ENCODE measurements at places on chromosomes 16 and 17.

DNA sequence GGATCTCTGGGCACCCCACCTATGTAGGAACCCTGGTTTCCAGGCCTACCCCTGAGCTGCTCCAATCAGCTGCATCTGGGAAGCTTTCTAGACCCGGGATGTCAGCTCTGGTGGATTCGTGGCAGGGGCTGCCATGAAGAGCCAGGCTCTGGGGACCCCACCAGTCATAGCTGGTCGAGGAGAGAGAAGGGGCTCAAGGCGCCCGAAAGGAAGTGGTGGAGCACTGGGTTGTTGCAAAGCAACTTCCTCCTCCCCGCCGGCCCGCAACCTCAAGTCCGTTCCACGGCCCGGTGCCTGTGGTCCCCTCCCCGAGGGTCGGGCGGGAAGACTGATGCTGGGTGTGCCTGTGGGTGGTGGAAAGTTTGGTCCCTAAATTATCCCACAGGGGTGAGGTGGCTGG is 10.2 kb downstream of the TBKBP1 start:
- peaks cover 14% of the 10 kb centered on the region for H3K36me3 ChIP-seq
- H3K4me1 ChIP-seq = no peaks in the 10 kb centered on the region
- no peaks in the 10 kb centered on the region for H3K27me3 ChIP-seq
- H3K4me3 ChIP-seq = no peak overlapping the region
- no peak for DNase-seq
- H3K27ac ChIP-seq = no peak overlapping the region

DNA sequence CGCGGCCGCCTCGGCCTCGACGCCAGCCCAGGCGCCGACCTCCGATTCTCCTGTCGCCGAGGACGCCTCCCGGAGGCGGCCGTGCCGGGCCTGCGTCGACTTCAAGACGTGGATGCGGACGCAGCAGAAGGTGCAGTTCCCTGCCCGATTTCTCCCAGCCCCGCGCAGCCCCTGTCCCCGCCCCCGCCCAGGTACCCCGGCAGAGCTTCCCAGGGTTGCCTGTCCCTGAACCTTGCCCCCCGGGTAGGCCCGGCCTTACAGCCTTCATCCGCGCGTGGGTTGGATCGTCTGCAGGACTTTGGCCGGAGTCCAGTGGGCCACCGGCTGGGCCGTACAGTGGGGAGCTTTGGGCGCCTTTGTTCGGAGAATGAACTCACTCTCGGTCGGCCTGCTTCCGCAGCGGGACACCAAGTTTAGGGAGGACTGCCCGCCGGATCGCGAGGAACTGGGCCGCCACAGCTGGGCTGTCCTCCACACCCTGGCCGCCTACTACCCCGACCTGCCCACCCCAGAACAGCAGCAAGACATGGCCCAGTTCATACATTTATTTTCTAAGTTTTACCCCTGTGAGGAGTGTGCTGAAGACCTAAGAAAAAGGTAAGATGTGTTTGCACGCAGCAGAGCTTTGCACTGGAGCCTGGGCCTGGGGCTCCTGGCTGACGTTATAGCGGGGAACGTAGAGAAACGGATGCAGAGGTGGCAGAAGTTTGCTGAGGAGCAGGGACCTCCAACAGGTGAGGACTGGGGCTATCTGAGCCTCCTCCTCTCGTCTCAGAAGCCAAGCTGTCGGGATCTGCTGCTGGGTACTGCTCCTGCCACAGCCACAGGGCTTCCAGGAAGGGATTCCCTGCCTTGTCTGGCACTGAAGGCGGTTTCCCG is 593 bp downstream of the GFER start:
- H3K4me1 ChIP-seq = peaks cover 8% of the 10 kb centered on the region
- peaks cover 23% of the 10 kb centered on the region for H3K36me3 ChIP-seq
- H3K27me3 ChIP-seq = no peaks in the 10 kb centered on the region
- H3K4me3 ChIP-seq = peak overlapping the region; percentile 80
- DNase-seq = no peak
- H3K27ac ChIP-seq = peak overlapping the region; percentile 80

GRCh38 chr17:39966771-39967170 is 4.0 kb downstream of the GSDMA start:
- H3K36me3 ChIP-seq = no peaks in the 10 kb centered on the region
- H3K4me3 ChIP-seq = no peak overlapping the region
- H3K4me1 ChIP-seq = no peaks in the 10 kb centered on the region
- DNase-seq = no peak
- no peak overlapping the region for H3K27ac ChIP-seq
- H3K27me3 ChIP-seq = peaks cover 44% of the 10 kb centered on the region

DNA sequence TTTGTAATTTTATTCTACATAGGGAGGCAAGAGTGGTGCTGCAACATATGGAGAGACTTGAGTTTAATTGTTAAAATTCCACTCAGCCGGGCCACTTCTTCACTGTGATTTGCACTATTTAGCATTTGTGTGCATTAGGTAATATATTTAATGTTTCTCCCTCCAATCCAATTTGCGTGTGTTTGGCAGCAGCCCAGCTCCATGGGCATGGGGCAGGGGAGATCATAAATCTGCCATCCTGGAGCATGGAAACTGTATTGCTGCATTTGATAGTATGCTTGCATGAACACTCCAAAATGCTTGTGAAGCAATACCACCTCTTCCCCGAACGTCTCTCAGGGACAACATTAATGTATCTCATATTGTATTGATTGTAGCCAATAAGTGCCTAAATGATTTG is 339.1 kb upstream of the RBFOX1 start:
- no peaks in the 10 kb centered on the region for H3K4me1 ChIP-seq
- H3K27ac ChIP-seq = no peak overlapping the region
- no peaks in the 10 kb centered on the region for H3K27me3 ChIP-seq
- no peak for DNase-seq
- no peaks in the 10 kb centered on the region for H3K36me3 ChIP-seq

DNA sequence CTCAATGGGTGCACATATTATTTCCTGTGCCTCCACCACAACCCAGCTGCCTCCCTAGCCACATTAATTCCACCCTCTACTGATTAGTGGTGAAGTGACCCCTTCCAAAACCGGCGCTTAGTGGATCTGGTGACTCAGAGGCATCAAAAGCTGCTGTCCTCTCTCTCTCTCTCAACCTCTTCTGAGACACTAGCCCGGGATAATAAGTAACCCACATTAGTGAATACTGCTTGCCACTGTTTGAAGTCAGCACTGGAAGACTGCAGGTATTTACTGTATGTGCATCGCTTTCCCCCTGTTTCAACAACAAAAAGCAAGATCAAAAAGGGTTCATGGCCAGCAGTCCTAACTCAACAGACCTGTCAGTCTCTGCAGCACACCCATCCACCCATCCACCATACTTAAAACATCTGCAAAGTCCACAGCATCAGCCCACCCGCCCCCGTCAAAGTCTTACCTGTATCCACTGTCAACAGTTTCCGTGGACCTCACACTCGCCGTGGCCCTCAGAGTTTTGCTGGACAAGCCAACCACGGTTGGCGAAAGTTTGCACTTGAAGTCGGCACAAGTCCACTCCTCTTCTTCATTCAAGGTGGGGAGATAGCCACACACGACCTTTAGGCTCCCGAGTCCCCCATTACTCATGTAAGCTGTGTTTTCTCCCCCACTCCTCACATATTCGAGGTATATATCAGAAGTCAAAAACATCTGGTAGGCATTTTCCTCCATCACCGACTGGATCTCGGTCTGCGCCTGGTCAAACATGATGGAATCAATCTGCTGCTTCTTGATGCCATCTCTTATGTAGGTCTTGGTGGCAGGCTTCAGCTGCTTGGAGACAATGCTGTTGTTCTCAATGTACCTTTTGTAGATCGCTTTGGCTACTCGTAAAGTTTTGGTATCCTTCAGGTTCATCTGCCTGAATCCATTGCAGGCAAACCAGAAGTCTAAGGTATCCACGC is 3.8 kb downstream of the AXIN2 start:
- no peaks in the 10 kb centered on the region for H3K36me3 ChIP-seq
- H3K4me1 ChIP-seq = peaks cover 11% of the 10 kb centered on the region
- peak overlapping the region; percentile 4 for H3K27ac ChIP-seq
- H3K4me3 ChIP-seq = no peak overlapping the region
- H3K27me3 ChIP-seq = no peaks in the 10 kb centered on the region
- no peak for DNase-seq

DNA sequence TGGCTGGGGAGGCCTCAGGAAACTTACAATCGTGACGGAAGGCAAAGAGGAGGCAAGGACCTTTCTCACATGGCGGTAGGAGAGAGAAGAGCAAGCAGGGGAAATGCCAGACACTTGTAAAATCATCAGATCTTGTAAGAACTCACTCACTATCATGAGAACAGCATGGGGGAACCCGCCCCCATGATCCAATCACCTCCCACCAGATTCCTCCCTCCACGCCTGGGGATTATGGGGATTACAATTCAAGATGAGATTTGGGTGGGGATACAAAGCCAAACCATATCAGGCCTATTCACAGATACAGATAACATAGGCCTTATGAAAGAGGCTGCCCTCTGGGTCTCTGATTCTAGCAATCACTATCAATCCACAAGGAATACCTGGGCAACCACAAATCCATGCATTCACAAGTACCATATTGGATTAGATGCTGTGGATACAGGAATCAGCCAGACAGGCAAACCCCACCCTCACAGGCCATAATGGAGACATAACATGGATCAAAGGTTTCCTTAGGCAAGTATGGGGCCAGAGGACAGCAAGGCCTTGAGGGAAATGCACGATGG is 284.9 kb downstream of the SOX9 start:
- H3K36me3 ChIP-seq = no peaks in the 10 kb centered on the region
- no peak overlapping the region for H3K27ac ChIP-seq
- no peak overlapping the region for H3K4me3 ChIP-seq
- DNase-seq = no peak

DNA sequence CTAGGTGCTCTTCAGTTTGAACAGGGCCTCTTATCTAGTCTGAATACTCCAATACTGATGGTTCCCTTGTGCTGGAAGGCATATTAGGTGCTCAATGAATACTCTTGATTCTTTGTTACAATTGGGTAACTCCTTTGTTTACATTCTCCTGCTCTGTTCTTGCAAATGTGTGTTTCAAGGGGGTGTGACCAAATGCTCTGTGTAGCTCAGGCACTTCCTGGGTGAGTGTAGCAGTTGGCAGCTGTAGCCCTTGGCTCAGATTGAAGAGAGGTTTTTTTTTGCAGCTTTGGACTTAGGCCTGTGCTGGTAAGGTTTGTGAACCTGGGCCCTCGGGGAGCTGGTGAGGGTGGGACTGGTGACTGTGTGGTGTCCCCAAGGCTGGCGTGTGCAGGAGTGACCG is 20.2 kb downstream of the TBCD start:
- H3K4me1 ChIP-seq = no peaks in the 10 kb centered on the region
- peaks cover 12% of the 10 kb centered on the region for H3K36me3 ChIP-seq
- H3K27me3 ChIP-seq = no peaks in the 10 kb centered on the region
- no peak overlapping the region for H3K27ac ChIP-seq

GRCh38 chr17:4748686-4749085 is 9.0 kb upstream of the CXCL16 start:
- peaks cover 4% of the 10 kb centered on the region for H3K4me1 ChIP-seq
- H3K27ac ChIP-seq = no peak overlapping the region
- peaks cover 65% of the 10 kb centered on the region for H3K27me3 ChIP-seq

DNA sequence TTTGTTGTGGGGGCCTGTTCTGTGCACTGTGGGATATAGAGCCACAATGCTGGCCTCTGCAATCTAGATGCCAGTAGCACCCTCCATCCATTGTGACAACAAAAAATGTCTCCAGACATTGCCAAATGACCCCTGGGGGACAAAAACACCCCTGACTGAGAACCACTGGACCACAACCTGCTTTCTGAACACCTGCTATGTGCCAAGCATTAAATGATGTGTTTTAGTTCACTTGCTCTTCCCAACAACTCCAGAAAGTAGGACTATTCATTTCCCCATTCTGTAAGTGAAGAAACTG is 367.0 kb upstream of the ERCC4 start:
- H3K27ac ChIP-seq = no peak overlapping the region
- no peaks in the 10 kb centered on the region for H3K4me1 ChIP-seq
- no peaks in the 10 kb centered on the region for H3K36me3 ChIP-seq
- no peak for DNase-seq
- H3K4me3 ChIP-seq = no peak overlapping the region

DNA sequence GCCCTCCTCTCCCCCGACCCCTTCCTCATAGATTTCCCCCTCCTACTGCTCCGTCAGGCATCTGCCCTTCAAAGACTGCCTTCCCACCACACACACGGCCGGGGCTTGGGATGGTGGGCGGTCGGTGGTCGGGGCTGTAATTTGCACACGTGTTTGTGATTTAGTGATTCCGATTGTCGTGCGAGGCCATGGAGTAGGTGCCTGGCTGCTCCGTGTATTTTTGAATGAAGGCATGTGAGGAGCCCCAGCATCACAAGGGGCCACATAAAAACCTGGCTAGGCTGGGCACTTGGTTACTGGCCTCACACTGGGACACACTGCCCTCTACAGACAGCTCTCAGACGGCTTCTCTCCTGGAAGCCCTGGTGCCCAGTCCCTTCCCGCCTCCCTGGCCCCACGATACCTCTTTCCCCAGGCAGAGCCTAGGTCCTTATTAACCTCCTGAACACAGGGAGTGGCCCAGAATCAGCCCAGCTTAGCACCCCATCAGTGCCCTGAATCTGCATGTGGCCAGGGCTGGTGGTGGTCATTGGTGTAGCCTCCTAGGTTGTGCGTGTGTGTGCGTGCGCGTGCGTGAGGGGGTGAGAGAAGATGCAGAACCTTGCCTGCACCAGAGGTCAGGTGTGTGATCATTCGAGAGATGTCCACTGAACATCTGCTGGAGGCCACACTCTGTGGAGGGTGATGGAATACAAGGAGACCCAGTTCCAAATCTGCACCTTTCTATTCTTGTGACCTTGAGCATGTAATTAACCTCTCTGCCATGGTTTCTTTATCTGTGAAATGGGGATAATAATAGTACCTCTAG is 1.3 kb upstream of the SOCS1 start:
- peaks cover 52% of the 10 kb centered on the region for H3K4me1 ChIP-seq
- H3K27me3 ChIP-seq = no peaks in the 10 kb centered on the region
- peak overlapping the region; percentile 96 for H3K27ac ChIP-seq
- peak overlapping the region; percentile 73 for H3K4me3 ChIP-seq
- H3K36me3 ChIP-seq = no peaks in the 10 kb centered on the region

DNA sequence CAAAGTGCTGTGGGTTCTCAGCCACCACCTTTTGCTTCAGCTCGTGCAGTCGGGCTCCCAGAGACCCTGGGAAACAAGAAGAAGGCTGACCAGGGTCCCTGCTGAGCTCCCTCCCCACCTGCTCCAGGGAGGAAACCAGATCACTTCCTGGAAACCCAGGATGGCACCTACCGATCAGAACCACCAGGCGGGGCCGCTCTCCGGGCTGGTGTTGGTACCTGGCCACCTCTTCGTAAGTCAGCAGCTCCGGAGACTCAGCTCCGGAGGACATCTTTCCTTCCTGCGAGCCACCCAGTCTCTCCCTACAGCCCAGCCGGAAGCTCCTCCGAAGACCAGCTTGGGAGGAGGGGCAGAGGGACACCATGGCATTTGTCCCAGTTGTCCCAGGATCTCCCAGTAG is 18.9 kb downstream of the MPP3 start:
- H3K27ac ChIP-seq = no peak overlapping the region
- H3K4me3 ChIP-seq = no peak overlapping the region
- H3K27me3 ChIP-seq = no peaks in the 10 kb centered on the region

DNA sequence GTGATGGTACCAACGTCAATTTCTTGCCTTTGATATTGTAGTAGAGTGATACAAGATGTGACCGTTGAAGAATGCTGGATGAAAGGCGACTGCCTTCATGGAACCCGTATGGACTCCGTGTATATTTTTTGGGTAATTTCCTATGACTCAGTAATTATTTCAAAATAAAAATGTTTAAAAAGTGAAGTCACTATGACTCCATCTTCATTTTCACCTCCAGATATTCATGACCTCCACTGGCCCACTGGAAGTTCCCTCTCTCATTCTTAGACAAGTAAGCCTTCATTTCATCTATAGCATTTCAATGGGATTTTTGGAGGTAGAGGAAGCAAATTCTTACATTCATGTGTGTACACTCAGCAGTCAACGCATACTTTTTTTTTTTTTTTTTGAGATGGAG is 111.8 kb upstream of the NUDT7 start:
- no peak overlapping the region for H3K27ac ChIP-seq
- no peaks in the 10 kb centered on the region for H3K36me3 ChIP-seq
- no peaks in the 10 kb centered on the region for H3K4me1 ChIP-seq
- DNase-seq = no peak
